ENCODE measurements at places on chromosomes 3 and 15.

- no peak for DNase-seq
Measured at GRCh38 chr3:194162817-194163584, 27.1 kb downstream of the HES1 start.

- no peak for DNase-seq
Measured at GRCh38 chr3:144771381-144771870, 799.8 kb downstream of the DIPK2A start.

DNA sequence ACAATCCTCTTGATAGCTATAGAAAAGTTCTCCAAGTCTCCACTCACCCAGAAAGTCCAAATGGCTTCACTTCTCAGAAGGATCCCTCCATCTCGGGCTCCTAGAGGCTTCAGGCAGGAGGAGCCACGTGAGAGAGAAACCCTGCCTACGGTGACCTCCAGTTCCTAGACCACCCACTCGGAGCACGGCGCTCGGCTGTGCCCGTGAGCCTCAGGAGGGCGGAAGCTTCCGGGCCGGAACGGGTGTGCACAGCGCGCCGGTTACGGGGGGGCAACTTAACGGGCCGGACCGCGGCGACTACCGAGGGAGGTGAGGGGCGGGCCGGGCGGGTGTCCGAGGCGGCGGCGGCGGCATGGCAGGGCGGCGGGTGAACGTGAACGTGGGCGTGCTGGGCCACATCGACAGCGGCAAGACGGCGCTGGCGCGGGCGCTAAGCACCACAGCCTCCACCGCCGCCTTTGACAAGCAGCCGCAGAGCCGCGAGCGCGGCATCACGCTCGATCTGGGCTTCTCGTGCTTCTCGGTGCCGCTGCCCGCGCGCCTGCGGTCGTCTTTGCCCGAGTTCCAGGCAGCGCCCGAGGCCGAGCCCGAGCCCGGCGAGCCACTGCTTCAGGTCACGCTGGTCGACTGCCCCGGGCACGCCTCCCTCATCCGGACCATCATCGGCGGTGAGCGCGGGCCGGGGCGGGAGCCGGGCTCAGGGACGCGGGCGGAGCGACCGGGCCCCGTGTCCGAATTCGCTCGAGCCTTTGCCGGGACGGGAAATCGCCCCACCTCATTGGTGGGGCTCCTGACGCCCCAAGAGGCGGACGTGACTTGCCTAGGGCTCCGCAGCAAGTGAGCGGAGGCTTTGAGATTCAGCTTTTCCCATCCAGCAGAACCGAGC, at the start of gene EEFSEC:
Gene EEFSEC (plus strand): TSS at position 326 of the 886 bp plus-strand sequence. CDS start 27 bp downstream, at position 353.
- peak; percentile 85 for DNase-seq

DNA sequence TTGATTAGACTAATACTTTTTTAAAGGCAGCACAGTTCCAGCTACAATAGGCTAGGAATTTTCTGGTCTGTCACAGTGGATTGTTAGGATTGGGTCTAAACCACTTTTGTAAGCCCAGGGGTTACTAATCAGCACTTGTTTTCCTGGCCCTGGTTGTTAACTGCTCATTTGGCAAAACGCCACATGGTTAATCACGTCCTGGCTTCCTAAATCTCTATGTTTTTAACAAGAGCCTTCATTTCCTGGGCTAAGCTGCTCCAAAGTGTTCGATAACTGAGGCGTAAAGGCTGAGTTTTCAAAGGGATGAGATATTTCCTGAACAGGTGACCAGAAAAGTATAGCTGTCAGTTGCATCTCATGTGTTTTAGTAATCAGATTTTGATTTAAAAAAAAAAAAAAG, 38.9 kb upstream of the CLRN1 start:
- peak; percentile 44 for DNase-seq

DNA sequence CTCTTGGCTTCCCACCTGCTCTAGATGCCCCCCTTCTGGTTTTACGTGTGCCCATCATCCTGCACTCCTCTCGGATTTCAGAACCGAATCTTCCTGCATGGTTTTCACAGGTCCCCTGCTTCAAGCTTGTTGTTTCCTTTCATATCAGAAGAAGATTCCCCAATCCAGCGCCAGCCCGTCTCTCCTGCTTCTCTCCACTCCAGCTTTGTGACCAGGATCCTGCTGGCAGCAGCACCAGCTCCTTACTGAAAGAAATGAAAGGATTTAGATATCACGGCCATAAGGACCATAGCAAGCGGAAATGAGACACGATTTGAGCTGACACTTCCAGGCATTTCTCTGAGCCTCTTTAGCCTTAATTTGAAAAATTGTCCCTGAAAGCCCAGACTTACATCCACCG, 180.3 kb upstream of the UBE3A start:
- no peak for DNase-seq

- no peak for DNase-seq
Measured at GRCh38 chr3:16378920-16379319, 113.9 kb downstream of the OXNAD1 start.
